Activated CD4-positive, alpha-beta T cell treated with anti-CD3 and anti-CD28 coated beads, Interleukin-2, amount 50 U/mL, for 24 hours (primary cell): ENCODE measurements at places on chromosomes 6 and 20.

GRCh38 chr6:21986703-21987102 is 310.1 kb downstream of the PRL start:
- DNase-seq: no peak

GRCh38 chr6:100342830-100343229 is 121.9 kb downstream of the SIM1 start:
- DNase-seq: no peak

DNA sequence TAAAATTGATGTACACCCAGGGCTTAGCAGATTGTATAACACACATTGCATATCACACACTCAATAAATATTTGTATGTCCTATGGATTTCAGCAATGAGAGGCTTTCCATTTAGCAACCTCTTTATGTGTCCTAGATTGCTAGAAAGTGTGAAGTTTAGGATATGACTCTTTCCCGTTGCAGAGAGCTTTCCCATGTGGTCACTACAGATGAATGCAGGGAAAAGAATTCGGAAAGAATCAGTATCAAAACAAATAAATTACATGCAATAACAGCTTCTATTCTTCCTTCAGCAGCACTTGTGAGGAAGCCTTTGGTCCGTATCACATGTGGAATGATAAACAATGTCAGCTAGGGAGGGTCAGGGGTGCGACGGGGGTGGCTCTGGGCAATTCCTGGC is 870.1 kb downstream of the C6orf118 start:
- DNase-seq: no peak

GRCh38 chr6:85610182-85610895 is 16.7 kb upstream of the SNX14 start:
- DNase-seq: no peak

DNA sequence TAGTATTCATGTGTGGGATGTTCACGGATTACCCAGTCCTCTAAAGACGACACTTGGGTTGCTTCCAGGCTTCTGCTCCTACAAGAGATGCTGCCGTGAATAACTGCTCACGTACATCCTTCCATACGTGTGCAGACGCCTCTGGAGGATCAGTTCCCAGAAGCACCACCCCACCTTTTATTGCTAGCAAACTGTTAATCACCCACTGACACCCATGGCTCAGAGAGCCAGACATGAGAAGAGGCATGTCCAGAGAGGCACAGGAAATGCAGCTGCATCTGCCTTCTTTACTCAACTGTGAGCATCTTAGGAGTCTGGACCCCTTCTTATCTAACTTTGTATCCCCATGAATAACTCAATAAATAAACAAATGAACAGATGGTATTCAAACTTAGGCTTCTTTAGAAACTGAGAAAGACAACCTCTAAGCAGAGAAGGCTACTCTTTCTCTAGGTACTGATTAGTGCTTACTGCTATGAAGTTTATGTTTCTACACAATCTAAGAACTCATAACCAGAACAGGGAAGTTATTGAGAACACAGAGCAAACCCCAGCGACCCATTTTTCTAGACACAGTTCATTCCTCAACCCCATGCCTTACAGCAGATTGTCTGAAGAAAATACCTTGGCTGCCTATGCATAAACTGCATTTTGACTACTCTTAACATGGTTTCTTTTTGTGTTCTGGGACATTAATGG is 228.7 kb upstream of the RREB1 start:
- no peak for DNase-seq
